Motor neuron (in vitro differentiated cells): ENCODE measurements at places on chromosomes 5 and 9.

GRCh38 chr5:33401482-33402390 lies 39.0 kb upstream of the TARS1 start:
- ATAC-seq: no peak

GRCh38 chr9:87607859-87608258 lies 110.2 kb downstream of the DAPK1 start:
- ATAC-seq: no peak

DNA sequence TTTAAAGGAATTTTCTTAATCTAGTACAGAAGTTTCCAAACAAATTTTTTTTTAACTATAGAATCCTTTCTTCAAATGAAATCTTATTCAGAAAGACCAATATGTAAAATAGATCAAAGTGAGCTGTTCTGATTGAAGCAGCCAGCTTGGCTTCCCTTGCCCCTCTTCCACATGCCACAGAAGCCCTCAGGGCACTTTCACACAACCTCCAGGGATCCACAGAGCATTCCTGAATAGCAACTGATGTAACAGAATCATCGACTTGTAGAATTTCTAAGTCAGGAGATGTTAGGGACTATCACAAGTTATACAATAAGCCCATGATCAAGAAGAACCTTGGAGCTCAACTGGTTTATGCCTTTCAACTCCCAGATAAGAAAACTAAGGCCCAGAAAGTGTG lies 427.8 kb upstream of the C9orf72 start:
- ATAC-seq: no peak

- ATAC-seq: no peak
Measured at GRCh38 chr9:112754578-112754977, 4.0 kb downstream of the SNX30 start.

DNA sequence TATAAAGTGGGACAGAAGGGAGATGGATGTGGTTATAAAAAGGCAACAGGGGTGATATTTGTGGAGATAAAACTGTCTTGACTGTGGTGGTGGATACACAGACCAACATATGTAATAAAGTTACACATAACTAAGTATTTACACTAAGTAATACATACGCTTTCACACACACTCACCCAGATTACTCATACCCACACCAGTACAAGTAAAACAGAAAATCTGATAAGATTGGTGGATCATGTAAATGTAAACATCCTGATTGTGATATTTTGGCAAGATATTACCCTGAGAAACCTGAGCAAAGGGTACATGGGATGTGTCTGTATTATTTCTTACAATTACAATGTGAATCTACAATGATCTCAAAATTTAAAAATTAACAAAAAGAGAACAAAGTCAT lies 53.3 kb upstream of the SLIT3 start:
- ATAC-seq: no peak

DNA sequence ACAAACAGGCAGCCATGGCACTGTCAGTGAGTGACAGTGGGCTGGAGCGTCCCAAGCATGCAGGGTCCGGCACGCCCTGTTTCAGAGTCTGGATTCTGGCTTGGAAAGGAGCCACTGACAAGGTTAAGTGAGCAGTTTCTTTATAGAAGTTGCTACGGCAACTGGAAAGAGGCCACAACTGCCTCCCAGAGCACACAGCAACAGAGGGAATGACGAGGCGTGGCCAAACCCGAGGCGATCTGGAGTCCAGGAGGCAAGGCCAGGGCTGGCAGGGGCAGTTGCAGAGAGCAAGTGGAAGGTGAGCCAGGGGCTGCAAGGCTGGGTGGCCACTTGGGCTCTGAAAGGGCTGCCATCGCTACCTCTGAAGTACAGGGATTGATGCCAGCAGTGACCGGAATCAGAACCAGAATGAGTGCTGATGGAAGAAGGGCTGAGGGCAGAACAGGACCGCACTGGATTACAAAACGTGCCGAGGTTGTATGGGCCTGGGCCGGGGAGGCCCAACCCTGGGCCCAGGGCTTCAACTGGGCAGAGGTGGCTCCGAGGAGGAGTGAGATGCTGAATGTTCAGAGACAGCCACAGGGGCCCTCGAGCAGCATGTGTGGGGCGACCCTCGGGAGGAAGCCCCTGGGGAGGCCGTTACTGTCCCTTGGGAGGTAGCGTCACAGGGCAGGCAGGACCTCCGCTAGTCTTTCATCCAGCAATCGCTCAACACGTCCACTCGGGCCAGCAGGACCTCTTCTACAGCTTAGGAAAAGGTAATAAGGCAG lies 4.6 kb downstream of the MRPL41 start:
- no peak for ATAC-seq

- peak; percentile 92 for ATAC-seq
Measured at GRCh38 chr5:155943516-155944407, 383.2 kb upstream of the SGCD start.

DNA sequence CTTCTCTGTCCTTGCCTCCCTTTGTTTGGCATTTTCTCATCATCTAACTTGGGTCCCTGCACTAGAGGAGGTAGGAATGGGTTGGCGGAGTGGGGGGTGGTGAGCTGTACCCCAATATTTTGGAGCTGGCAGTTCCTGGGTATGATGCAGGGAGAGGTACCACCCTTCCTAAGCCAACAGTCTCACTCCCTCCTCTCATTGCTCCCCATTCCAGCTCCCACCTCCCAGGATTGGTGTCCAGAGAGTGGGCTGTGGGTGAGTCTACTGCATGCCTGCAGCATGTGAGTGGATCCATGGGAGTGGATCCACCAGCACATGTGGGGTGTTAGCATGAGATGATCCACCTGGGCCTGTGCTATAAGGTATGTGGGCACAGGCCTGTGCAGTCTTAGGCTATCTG lies 22.2 kb upstream of the MYORG start:
- ATAC-seq: no peak

- ATAC-seq: no peak
Measured at GRCh38 chr5:172336264-172336663, 52.7 kb upstream of the UBTD2 start.

DNA sequence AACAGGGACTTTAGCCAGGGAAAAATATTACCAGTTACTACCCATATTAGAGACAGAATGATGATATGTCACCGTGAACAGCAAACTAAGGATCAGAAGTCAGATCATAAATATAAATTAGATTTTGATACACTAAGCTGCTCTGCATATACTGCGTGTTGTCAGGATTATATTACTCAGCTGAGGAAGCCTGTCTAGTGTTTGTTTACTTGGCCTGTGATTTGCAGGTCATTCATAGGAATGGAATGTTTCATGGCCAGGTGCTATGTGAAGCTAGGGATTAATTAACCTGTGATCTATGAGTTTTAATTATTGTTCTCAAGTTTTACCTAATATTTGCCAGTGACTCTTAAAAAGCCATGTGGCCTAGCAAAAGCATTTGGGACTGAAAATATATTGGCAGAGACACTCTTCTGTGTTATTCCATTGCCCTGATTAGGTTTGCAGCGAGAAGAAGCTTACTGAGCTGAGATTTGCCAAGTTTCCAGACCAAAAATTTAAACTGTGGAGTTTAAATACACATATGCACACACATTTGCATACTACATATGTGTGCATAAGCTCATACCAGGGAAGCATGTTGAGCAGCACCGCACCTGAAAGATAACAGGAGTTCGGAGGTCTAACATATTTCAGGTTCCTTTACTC lies 496.3 kb upstream of the GRIA1 start:
- peak; percentile 19 for ATAC-seq

- no peak for ATAC-seq
Measured at GRCh38 chr9:16612627-16613026, 257.8 kb downstream of the BNC2 start.

- ATAC-seq: no peak
Measured at GRCh38 chr5:138095100-138095907, 11.5 kb downstream of the WNT8A start.

- no peak for ATAC-seq
Measured at GRCh38 chr5:94692581-94692980, 74.1 kb downstream of the SLF1 start.

DNA sequence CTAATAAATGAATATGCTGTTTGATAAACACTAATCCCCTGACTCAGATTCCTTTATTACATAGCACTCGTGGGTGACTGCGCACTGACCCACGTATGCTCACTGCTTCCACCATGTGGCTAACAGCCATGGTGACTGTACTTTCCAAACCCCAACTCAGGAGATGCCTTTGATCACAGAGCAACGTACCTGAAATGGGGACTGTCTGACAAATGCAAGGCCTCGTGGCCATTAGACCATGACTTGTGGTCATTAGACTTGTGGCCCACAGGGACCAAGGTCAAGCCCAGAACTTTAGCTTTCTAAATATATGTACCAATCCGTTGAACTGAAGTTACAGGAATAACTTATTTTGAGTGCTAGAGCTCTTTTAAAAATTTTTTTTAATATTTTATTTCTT lies 46.6 kb downstream of the CYFIP2 start:
- peak; percentile 75 for ATAC-seq

GRCh38 chr5:55149308-55149795 lies 10.6 kb upstream of the GPX8 start:
- peak; percentile 26 for ATAC-seq

DNA sequence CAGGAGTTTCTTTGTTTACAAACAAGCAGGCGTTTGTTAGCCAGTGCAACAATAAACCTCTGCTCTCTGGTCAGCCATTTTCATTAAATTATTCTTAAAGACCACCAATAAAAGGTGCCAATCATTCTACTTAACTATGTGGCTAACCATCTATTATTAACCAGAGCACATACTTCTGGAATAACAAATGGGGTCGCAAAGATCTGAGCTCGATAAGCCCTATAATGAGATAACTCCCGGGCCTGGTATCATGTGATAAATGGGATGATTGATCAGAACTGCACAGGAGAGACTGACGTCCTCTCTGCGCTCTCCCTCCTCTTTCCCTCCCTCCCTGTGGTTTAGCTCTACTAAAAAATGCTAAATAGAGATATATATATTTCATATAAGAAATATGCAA lies 488.2 kb downstream of the NTRK2 start:
- ATAC-seq: no peak

DNA sequence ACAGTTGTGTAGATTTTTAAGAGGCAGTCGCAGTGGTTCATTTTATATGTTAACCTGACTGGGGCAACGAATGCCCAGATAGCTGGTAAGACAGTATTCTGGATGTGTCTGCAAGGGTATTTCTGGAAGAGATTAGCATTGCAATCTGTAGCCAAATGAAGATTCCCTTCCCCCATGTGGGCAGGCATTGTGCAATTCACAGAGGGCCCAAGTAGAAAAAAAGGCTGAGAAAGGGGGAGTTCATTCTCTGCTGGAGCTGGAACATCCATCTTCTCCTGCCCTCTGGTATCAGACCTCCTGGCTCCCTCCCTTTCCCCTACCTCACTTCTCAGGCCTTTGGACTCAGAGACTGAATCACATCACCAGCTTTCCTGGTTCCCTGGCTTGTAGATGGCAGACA lies 70.6 kb downstream of the TENT4A start:
- no peak for ATAC-seq

- peak; percentile 98 for ATAC-seq
Measured at GRCh38 chr5:112492291-112492690, 73.2 kb upstream of the EPB41L4A start.

DNA sequence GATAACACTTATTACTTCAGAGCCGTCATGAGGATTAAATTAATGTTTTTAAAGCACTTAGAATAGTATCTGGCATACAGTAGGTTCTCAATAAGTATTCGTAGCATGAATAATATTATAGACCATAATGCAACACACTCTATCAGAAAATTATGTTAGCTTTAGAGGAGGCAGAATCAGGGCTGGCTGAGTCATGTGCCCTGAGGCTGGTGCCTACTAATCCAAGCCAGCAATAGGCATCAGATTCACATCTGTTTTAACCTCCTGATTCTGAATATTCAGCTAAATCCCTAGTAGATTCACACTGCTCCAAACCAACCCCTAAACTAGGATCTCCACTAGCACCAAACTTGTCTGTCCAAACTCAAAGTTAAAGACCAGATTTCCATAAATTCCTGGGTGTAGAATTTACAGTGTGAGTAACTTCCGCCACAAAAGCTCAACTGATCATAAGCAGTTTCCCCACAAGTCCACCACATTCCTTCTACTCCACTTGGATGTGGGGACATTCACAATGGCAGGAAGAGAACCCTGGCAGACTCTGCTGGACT lies 170.0 kb upstream of the DAPK1 start:
- no peak for ATAC-seq

DNA sequence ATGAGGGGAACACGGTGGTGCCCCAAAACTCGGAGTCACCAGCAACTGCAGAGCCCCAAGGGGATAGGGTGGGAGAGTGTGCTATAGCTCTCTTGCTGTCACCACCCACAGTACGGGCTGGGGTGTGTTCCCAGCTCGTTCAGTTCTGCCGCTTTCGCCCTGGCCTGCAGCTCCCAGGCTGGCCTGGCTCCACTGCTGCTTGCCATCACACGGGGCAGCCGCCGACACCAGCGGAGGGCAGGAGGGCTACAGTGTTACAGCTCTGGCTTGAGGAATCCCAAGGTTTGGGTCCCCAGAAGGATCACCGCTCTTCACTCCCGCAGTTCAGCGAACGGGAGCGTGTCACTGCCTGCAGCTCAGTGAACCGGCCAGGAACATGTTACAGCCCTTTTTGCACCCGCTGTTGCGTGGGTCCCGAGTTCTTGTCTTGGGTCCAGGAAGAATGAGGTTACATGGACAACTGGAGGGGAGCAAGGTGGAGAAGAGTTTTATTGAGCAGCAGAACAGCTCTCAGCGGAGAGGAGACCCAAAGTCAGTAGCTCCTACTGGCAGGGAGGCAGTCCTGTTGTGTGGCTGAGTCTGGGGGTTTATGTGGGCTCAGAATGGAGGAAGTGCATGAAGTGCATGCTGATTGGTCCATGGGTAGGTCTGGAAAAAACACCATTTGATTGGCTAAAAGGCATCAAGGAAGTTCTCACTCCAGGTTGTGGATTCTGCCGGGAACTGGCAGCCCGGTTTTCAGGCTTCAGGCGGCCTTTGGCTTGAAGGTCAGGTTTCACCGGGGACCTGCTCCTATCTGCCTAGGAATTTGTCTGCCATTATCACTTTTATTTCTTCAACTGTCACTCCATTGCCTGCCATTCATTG lies 113.4 kb downstream of the EHMT1 start:
- no peak for ATAC-seq

- no peak for ATAC-seq
Measured at GRCh38 chr9:78519786-78520185, 222.9 kb downstream of the PSAT1 start.

GRCh38 chr5:42953041-42953440 lies 87.1 kb downstream of the ANXA2R start:
- ATAC-seq: no peak

DNA sequence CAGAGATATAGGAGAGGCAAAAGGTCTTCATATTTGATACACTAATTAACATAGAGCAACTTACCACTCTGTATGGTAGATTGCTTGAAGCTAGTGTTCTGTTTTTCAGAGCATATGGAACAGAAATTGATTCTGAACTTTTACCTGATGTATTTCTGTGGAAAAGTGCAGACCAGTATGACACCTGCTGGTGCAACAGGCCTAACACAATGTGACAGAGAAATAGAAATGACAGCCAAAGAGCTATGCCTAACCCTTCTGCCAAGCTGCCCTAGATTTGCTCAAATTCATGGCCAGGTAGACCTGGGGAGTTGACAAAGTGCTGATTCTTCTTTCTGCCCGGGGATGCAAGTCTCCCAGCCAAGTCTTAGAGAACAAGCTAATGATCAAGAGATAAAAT lies 65.4 kb upstream of the RNF180 start:
- no peak for ATAC-seq
